ENCODE measurements at places on chromosomes 5 and 9.

DNA sequence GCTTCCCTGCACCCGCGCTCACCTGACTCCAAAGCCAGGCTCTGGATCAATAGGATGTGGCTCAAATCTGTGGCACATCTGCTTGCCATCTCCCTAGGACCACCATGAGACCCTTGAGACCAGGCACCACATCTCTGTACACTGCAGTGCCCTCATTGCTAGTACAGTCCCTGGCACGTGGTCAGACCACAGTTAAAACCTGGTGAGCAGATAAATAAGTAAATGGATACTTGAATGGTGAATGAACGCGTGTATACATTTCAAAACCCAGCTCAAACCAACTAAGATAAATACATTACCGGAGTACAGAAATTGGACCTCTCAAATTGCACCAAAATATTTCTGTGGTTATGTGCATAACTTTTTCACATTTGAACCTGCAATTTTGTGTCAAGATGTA lies 221.2 kb upstream of the IRX4 start:
- DNase-seq: no peak

DNA sequence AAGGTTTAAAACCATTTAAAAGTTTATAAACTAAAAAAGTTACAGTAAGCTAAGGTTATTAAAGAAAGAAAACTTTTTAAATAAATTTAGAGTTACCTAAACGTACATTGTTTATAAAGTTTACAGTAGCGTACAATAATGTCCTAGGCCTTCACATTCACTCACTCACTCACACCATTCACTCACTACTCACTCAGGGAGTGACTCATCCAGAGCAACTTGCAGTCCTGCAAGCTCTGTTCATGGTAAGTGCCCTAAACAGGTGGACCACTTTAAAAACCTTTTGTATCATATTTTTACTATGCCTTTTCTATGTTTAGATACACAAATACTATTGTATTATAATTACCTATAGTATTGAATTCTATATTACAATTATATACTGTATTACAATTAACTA lies 190.8 kb upstream of the RASA1 start:
- DNase-seq: no peak

DNA sequence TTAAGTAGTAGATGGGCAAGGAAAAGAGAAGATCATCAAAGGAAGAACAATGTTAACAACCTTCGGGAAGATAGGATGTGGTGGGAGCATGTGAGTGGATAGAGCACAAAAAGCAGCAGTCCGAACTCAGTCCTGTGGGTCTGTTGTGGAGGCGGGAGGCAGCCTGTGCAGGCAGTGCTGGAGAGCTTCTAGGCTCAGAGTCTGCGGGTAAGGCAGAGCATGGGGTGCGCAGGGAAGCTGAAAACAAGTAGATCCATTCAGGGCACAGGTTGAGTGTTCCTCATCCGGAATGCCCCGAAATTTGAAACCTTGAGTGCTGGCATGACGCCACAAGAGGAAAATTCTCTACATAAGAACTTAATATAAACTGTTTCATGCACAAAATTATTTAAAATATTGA lies 84.9 kb downstream of the PPIC start:
- no peak for DNase-seq

DNA sequence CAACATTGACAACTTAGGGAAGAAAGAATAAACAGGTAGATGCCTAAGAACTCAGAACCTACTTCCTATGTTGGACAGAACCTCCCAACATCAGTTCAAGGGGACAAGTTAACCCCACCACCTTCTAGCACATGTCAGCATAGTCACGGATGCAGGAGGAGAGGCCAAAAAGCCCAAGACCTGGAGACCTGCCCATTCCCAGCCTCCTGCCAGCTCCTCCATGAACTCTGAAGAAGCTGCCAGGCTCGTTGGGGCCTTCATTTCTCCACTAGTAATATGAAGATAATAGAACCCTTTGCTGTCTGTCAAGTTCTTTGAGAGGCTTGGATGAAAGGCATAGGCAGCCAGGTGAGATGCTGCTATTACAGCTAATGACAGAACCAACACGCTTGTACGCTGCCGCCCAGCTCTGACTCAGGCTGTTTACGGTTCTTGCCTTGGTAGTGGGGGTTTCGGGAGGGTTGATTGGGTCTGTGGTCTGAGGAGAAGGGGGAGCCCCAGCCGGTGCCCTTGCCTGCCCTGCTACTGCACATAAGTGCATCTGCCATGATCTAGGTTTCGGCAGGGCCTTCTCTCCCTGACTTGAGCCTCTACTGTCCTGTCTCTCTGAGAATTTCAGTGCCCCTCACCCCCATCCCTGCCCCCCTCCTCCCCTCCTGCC lies 82.2 kb downstream of the NRG2 start:
- no peak for DNase-seq

DNA sequence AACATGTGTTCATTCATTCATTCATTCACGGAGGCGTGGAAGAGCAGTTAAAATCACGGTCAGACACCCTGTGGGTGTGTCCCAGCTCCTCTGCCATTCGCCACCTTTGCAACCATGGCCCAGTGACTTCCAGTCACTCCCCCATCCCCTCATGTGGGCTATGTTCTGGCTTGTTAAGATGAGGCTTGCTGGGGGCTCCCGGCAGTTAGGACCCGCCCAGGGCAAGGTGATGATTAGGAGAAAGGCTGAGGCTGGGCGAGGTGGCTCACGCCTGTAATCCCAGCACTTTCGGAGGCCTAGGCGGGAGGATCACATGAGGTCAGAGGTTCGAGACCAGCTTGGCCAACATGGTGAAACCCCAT lies 24.9 kb upstream of the PTGES start:
- no peak for DNase-seq

DNA sequence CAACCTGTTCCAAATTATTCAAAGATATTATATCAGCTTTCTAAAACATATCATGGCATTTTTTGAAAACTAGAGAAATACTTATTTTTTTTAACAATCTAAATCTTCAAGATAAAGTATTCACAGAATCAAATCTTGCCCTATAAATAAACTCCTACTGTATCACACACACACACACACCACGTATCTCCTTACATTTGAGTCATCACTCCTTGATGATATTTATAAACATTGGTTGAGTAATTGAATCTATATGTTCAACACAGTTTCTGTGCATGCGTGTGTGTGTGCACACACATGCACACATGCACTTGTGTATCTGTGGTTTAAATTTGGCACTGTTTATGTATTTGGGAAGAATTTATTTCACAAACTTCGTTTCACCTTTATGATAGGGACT lies 1716.4 kb downstream of the EFNA5 start:
- no peak for DNase-seq

DNA sequence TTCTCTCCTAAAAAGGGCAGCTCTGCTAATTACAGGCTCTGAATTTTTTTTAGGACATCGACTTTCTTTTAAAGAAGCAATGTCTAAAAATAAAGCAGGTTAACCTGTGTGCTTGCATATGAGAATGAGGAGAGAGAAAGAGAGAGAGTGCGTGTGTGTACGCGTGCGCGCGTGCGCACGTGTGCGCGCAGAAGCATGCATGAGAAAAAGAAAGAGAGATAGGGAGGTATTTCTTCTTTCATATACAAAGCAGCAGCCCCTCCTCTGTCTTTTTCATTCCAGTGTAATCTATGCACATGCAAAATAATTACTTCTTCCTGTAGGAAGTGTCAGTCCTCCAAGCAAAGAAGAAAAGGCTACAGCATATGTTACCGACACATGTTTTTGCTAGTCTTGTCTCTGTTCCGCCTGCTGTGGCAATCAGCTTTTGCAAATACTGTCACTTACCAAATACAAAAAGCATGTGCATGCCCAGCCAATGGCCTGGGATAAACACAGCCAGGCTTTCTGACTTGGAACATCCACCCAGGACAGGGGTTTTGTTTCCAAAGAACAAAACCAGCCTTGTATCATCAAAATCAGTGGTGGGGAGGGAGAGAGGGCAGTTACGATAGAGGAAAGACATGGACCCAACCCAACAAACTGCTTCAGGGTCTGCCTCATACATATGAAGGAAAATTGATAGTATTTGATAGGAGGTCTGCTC lies 252.3 kb upstream of the SLC24A2 start:
- DNase-seq: no peak

DNA sequence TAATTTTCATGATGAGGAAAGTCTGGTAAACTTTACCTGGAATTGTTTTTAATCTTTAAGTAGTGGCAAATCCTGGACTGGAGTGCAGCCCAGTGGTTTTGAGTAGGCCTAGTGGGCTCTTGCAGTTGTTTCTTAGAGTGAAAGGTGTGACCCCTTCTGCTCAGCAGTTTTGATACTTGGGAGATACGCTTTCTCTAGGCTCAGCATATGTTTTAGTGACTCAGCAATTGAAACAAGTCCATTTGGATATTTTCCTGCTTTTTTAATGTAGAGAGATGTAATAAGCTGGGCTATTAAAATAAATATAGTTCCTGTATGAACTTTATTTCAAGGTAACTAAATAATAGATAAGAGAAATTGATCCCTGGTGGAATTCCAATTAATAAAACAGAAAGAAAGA lies 6.0 kb downstream of the POLR3G start:
- no peak for DNase-seq

GRCh38 chr9:98329281-98329680 lies 73.8 kb upstream of the TBC1D2 start:
- DNase-seq: no peak

GRCh38 chr5:1134478-1134877 lies 22.6 kb upstream of the SLC12A7 start:
- no peak for DNase-seq

GRCh38 chr5:150131978-150132694 lies 23.5 kb downstream of the PDGFRB start:
- DNase-seq: no peak

GRCh38 chr9:30722065-30722464 lies 1662.4 kb upstream of the ACO1 start:
- no peak for DNase-seq

GRCh38 chr5:73328640-73329039 lies 119.9 kb downstream of the FOXD1 start:
- DNase-seq: no peak

Measured in COLO829 (cell line).